ENCODE measurements at places on chromosomes 7 and 10.

- no peak for DNase-seq
These were observed 84.9 kb downstream of the NHLRC2 start for GRCh38 chr10:113939212-113939860.

- no peak for DNase-seq
These were observed 123.7 kb downstream of the MPP7 start for GRCh38 chr10:28179006-28179742.

DNA sequence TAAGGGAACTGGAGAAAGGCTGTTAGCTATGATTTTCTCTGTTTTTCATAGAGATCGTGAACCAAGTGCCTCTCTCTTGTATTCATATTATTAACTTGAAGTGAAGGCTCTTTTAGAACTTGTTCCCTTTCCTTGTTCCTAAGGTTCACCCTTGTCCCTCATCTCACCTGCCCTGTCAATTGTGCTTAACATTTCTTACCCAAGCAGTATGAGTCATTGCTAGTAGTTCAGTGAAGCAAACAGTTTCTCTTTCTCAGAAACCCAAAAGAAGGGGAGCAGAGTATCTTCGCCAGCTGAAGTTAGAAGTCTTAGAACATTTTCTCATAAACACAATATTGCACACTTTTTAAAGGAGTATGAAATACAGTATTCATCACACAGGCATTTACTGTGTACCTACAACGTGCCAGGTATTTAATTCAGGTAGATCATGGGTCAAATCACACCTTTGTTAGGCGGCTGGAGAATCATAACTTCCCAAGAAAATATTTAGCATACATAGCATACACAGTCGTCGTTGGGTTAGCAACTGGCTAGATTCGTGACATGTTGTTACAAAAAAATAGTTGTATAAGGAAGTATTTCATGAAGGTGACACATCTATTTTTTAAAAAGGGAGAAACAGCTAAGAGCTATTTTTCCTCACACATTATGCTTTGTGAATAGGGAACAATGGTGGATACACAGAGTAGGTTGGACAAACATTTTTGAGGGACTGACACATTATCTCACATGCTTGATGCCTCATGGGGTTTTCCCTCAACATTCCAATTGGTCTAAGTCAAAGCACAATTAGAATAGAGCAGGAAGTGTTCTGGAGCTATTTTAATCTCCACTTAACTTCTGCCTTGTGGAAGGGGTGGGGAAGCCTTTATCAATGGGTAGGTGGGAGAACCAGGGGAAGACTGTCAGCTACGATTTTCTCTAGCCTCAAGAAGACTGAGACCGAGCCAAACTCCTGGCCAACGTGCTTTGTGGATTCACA is 13.2 kb downstream of the HDAC9 start:
- DNase-seq = no peak

- DNase-seq = no peak
These were observed 159.5 kb upstream of the AGR3 start for GRCh38 chr7:17041324-17041723.

DNA sequence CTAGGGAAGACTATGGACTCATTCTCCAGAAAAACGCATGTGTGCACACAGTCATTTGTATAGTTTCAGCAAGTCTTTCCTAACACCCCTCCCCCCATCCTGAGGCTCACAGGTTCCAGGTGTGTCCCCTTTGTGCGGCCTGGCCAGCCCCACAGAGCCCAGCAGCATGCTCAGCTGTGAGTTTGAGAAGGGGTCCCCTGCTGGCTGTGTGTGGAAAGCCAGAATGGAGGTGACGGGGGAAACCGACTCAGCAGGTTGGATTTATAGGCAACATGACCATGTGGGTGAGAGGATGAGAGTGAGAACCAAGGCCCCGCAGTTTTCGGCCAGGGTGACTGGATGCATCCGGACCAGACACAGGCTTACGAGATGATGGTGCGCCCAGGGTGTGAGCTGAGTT is 9.9 kb downstream of the PTPRE start:
- no peak for DNase-seq

GRCh38 chr7:132368246-132368900 is 207.9 kb downstream of the PLXNA4 start:
- DNase-seq = no peak

DNA sequence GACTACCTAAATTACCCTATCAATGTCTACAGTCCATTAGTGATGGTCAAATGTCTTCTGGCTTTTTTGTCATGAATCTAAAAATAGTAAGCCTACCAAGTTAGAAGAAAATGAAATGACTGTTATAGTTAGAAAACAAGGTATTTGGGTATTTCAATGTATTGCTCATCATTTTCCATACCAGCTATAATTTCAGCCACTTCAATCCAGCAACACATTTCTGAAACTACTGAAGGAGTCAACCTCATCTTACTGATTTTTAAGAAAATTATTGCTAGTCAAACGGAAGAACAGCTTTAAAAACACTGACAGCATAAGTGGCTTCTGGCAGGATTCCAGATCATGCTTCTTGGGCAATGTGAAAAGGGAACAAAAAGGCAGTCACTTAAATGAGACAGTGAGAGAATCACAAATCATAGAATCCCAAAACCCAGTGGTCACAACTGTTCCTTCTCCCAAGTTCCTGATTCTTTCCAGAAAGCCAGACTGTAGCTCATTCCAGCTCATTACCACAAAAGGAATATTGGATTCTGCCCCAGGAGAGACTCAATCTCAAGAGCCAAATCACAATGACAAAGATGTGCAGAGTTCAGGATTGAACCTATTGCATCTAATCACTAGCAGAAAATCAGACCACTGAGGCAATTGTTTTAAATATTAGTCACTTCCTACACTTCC is 61.2 kb upstream of the LRRN3 start:
- no peak for DNase-seq

DNA sequence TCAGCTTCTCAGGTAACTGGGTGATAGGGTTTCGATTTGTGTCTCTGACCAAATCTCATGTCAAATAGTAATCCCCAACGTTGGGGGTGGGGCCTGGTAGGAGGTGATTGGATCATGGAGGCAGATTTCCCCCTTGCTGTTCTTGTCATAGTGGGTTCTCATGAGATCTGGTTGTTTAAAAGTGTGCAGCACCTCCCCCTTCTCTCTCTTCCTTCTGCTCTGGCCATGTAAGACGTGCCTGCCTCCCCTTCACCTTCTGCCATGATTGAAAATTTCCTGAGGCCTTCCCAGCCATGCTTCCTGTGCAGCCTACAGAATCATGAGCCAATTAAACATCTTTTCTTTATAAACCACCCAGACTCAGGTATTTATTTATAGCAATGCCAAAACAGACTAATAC is 21.9 kb upstream of the SMURF1 start:
- DNase-seq = no peak

DNA sequence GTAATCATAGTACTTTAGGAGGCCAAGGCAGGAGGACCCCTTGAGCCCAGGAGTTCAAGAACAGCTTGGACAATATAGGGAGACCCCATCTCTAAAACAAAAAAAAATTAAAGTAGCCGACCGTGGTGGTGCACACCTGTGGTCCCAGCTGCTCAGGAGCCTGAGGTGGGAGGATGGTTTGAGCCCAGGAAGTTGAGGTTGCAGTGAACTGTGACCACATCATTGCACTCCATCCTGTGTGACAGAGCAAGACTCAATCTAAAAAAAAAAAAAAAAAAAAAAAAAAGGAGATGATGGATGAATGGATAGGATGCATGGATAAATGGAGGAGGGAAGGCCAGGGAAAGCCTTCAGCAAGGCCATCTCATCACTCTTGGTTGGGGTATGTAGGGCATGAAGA is 33.4 kb upstream of the BMPR1A start:
- DNase-seq = no peak

DNA sequence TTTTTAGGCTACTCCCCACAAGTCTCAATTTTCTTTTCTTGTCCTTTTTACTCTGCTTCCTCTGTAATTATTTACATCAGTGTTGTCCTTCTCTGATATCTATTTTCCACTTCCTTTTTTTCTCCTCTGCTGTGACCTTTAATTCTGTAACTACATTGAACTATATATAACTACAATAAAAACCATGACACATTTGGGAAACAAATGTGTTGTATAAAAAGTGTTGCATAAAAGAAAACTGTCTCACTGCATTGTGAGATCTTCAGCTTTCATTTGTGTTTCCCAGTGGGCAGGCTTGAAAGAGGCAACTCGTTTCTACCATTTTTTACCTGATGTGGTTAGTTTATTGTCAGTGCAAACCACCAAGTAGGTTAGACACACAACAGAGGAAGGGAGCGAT is 483.9 kb upstream of the NRP1 start:
- no peak for DNase-seq

GRCh38 chr7:137656850-137657232 is 189.9 kb downstream of the DGKI start:
- no peak for DNase-seq

DNA sequence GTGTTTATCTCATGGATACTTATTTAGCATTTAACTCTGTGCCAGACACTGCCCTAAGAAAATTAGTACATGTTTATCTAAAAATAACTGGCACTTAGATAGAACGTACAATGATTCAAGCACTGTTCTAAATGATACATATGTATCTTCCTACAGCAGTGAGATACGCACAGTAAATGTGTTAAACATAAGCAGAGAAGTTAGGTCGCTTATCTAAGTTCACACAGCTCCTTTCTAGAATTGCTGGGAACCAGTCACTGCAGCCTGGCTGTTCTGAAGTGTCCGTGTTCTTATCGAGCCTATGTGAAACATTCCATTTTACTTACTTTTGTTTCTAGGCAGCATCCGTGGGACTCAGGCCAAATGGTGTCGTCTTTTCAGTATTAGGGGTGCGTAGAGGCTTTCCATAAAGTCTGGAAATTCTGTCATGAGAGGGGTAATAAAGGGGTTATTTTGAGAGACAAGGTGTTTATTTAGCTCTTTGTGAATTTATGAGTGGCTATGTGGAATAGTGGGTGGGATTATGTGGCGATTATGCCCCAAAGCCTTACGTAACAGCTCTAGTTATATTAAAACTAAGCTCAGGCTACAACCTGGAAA is 186.9 kb downstream of the SND1 start:
- no peak for DNase-seq

DNA sequence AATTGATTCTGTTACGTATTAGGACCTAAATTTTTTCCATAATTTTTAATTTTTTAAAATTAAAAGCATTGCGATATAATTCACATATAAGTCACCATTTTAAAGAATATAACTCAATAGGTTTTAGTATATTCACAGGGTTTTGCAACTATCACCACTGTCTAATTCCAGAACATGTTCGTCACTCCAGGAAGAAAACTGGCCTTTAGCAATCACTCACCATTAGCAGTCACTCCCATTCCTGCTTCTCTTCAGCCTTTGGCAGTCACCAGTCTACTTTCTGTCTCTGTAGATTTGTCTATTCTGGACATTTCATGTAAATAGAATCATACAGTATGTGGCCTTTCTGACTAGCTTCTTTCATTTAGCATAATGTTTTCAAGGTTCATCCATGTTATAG is 176.5 kb downstream of the EXOC4 start:
- no peak for DNase-seq

- no peak for DNase-seq
These were observed 59.2 kb downstream of the CLEC2L start for GRCh38 chr7:139582671-139583155.

- no peak for DNase-seq
These were observed 30.3 kb downstream of the PIK3CG start for GRCh38 chr7:106895246-106895864.

DNA sequence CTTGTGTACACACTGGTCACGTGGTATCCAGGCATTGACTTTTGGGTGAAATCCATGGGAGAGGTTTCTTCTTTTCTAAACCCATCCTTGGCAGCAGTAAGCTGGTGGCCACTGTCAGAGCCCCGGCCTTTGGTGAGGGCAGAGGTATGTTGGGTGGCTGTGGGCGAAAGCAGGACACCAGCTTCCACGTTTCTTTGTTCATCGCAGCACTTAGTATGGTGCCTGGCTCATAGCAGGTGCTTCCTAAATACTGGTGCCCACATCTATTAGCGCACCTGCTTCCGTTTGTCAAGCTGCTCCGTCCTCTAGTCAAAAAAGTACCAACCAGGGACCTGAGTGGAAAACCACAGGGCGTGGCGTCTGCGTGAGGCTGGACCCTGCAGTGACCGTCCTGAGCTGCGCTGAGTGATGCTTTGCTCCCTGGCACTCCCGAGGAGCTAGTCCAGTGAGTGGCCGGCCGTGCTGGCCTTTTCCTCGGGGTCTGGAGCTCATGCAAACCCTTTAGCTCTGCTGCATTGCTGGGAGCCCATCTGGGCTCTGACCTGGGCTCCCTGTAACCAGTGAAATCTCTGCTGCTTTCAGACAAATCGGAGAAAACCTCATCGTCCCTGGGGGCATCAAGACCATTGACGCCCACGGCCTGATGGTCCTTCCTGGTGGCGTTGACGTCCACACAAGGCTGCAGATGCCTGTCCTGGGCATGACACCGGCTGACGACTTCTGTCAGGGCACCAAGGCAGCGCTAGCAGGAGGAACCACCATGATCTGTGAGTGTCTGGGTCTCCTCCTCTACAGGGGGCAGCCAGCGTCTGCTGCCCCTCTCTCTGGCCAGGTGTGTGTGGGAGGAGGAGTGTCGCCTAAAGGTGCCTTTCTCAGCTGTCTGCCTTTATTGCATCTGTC is 5.6 kb downstream of the DPYSL4 start:
- no peak for DNase-seq

DNA sequence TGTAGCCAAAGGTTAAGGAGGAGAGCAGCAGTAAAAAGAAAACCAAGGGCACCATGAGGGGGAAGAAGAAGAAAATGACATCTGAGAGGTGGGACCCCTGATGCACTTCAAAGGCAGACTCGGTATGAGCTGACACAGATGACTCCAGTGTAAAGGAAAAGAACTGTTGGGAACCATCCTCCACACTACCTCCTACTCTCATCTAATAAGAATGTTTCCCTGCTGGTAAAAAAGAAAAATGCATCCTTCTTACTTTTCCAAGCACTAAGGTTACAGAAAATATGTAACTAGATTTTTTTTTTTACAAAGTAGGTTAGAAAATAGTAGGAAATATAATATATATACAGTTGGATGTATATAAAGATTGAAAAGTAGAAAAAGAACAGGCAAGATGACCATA is 16.9 kb downstream of the TAS2R41 start:
- DNase-seq = no peak

DNA sequence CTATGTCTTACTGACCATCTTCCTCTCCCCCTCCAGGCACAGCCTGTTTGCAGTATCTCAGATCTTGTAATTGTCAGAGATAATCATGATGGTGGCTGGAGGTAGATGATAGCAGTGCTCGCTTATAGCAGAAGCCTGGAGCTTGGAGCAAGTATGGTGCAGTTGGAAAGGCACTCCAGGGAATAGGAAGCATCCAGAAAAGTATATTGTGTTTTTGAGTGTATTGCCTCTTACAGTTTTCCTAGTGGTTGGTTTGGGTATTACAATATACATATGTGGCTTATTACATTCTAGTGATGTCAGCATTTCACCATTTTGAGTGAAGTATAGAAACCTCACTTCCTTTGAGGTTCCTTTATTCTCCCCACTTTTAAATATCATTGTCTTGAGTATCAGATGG is 101.5 kb downstream of the STK31 start:
- DNase-seq = no peak

- DNase-seq = no peak
These were observed 4.4 kb downstream of the PON3 start for GRCh38 chr7:95391761-95392160.

Measured in stimulated activated CD8-positive, alpha-beta memory T cell treated with anti-CD3 and anti-CD28 coated beads, Interleukin-7, amount 100 ng/mL, for 24 hours (primary cell).